ENCODE measurements at places on chromosomes 5 and 9. TPM values are rescaled to one million over a fixed set of nuclear protein-coding genes. Genes with fewer than 3 reads are reported as not detected.
A peak's percentile ranks its signal among the peaks of the same experiment; 100 is the strongest.

DNA sequence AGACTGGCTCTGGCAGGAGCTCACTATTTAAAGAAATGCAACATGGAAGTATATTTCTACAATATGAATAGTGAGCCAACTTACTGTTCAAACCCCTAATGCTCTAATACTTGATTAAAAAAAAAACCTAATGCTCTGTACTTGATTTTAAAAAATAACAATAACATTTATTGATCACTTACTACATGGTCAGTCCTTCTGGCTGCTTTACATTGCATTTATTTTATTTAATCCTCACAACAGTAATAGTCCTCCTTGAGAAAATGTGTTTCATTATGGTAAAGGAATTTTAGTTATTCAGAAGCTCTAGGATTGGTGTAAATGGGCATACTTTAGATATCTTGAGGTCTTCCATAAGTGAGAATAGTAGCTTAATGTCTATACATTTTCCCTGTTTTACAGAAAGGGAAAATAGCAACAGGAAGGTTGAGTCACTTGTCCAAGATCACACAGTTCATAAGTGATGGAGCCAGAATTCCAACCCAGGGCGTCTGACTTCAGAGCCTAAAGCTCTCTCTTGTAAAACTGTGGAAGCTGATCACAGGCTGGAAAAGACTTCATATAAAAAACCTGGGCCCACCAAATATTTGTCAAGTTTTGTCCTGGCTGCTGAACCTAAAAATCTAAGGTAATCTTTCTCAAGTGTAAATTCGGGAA is 1.0 kb downstream of the STARD4 start:
- DNase-seq = no peak

DNA sequence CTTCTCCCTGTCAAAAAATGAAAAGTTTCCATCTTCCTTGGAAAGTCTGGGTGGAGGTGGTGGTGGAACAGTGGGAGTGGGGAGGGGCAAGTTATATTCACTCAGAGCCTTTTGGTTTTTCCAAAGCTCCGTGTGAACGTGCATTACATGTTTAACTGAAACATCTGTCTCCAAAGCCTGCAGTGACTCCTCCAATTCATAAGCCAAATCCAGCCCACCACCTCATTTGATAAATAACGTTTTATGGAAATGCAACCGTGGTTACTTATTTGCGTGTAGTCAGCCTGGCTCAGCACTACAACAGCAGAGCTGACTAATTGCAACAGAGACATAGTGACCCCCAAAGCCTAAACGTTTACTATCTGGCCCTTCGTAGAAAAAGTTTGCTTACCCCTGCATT is 13.9 kb downstream of the TNFSF8 start:
- no peak for DNase-seq

- DNase-seq = no peak
Observed at GRCh38 chr5:113598926-113599325, 85.4 kb downstream of the YTHDC2 start.

- DNase-seq = no peak
Observed at GRCh38 chr5:111259636-111260035, 35.5 kb downstream of the CAMK4 start.

GRCh38 chr9:137452761-137453642 is 6.1 kb downstream of the NSMF start:
- DNase-seq = no peak

- DNase-seq = no peak
Observed at GRCh38 chr5:60387051-60387440, 312.9 kb downstream of the DEPDC1B start.

- no peak for DNase-seq
Observed at GRCh38 chr5:139862803-139863202, 67.2 kb downstream of the PSD2 start.

The ROR2 gene
- total RNA-seq = 0.27 TPM

The PCDHB16 gene
- 0.75 TPM for total RNA-seq

The ACOT12 gene
- total RNA-seq = 8.5 TPM

DNA sequence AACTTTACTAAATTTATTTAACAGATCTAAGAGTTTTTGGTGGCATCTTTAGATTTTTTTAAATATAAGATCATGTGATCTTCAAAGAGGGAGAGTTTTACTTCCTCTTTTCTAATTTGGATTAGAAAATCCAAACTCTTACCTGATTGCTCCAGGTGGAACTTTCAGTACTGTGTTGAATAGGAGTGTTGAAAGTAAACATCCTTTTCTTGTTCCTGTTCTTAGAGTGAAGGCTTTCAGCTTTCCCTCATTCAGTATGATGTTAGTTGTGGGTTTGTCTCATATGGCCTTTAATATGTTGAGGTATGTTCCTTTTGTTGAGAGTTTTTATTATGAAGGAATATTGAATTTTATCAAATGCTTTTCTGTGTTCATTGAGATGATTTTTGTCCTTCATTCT is 650.0 kb upstream of the SGCD start:
- no peak for DNase-seq

GRCh38 chr9:96245399-96245798 is 56.6 kb downstream of the HSD17B3 start:
- no peak for DNase-seq

The CEP72 gene
- total RNA-seq = 8.9 TPM

DNA sequence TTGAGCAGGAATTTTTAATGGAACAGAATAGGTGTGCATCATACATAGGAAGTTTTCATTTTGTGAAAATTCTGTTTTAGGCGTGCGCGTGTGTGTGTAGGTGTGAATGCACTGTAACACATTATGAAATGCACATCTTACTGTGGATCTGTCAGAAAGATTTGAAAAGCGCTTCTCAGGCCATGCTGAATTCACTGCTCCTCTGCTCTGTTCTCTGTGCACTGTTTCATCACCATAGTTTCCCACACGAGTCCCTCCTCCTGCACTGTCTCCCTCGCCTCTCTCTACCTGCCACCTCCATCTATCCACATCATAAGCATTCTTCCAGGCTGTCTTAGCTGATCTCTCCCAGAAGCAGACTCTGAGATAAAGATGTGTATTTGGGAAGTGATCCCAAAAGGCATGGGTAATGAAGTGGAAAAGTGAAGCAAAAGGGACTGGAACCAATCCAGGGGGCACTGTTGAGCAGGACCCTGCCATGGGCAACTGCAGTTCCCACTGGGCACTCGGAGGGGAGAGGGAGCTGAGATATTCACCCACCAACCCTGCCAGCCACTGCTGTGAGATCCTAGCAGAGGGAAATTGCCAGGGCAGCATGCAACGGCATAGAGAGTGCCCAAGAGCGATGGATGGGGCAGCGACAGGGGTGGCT is 65.9 kb downstream of the GABBR2 start:
- DNase-seq = peak; percentile 25

The SPAG8 gene
- total RNA-seq = not detected

The MLLT3 gene
- 24.2 TPM for total RNA-seq

GRCh38 chr9:80811003-80811402 is 878.3 kb downstream of the TLE1 start:
- DNase-seq = no peak

DNA sequence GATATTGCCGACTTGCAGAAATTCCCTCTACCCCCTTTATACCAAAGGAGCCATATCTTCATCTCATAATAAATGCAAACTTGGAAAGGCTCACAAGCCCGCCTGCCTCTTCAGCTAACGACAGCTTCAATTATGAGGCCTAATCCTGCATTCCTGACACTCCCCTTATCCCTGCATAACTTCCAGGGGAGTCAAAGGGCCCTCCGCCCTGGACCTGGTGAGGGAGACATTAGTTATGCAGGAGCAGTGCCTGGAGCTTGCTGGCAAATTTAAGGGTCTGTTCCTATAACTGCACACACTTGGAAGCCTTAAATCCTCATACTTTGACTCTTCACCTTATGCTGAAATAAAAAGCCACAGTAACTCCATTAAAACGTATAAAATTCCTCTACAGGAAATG is 617.9 kb downstream of the BNC2 start:
- no peak for DNase-seq

- DNase-seq = no peak
Observed at GRCh38 chr9:38278457-38278856, 114.0 kb upstream of the ALDH1B1 start.

GRCh38 chr5:137217599-137218200 is 281.4 kb downstream of the SPOCK1 start:
- DNase-seq = peak; percentile 11

DNA sequence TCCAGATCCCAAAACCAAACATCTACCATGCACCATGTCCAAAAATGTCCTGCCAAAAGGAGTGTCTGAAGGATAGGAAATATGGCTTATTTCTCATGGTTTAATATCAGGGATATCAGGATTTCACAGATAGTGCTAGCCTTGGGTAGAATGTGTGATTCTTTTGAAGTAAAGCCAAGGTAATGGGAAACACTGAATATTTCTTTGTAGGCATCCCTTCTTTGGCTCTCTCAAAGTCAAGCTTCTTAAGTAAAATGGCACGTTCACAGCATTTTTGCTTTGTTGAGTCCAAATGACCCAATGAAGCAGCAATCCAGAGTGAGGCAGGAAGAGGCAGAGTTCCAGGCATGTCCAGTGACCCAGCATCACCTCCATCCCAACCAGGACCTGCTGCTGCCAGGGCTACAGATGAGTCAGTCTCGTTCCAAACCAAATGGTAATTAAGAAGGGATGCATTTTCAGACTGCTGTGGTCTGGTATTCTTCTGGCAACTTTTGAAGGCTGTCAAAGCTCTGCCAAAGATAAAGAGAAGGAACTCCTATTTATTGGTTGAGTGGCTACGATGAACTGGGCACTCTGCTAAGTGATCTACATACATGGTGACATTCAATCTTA is 678.8 kb upstream of the KLF4 start:
- DNase-seq = no peak

GRCh38 chr5:56039985-56040384 is 45.2 kb upstream of the IL6ST start:
- no peak for DNase-seq

DNA sequence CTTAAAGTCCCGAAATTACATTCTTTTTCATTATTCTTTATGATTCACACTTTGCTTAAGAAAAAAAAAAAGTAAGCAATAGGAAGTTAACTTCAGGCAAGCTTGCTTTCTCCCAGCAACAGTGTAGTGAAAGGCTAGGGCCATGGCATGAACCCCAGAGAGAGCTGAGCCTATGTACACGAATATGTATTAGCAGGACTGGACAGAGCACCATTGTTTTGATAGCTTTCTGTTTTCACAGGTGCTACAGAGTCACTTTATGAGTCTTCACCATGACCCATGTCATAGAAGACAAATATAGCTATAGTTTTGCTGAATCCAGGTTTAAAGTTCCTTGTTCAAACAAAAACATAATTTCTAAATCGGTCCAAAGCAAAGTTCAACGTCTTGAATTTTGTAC is 199.2 kb downstream of the ADAMTSL1 start:
- no peak for DNase-seq

- no peak for DNase-seq
Observed at GRCh38 chr5:102855681-102856388, 100.7 kb downstream of the PAM start.

GRCh38 chr5:108687595-108688200 is 60.0 kb upstream of the FER start:
- DNase-seq = no peak

GRCh38 chr9:95775191-95775590 is 100.3 kb upstream of the ERCC6L2 start:
- no peak for DNase-seq

The GALT gene
- 14.4 TPM for total RNA-seq

DNA sequence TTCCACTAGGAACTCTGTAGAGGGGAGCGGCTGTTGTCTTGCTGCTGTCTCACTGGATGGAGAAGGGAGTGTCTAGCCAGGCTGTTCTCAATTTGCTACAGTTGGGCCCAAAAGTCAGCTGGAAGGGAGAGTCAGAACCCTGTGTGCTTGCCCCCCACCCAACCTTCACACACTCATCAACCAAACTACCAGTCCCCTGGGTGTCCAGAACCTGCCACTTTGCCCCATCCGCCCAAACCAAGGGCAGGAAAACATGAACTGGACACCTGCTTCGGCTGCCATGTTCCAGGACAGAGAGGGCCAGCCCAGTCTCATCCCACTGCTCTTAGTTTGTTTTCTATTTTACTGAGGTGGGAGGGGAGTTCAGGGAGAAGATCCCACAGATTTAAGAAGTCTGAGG is 82.1 kb downstream of the S1PR3 start:
- DNase-seq = no peak

GRCh38 chr9:105500108-105500766 is 52.4 kb downstream of the FSD1L start:
- DNase-seq = no peak

The MARCOL gene
- not detected for total RNA-seq

- no peak for DNase-seq
Observed at GRCh38 chr9:97591535-97591934, 41.6 kb downstream of the TSTD2 start.

- no peak for DNase-seq
Observed at GRCh38 chr9:119836036-119836435, 466.8 kb upstream of the BRINP1 start.

The CATSPER3 gene
- total RNA-seq = not detected

The GPX8 gene
- total RNA-seq = 96.6 TPM

The RNF180 gene
- 5.5 TPM for total RNA-seq

GRCh38 chr9:90018688-90019087 is 413.9 kb downstream of the GADD45G start:
- no peak for DNase-seq

GRCh38 chr9:7212101-7212500 is 454.3 kb downstream of the KDM4C start:
- DNase-seq = peak; percentile 65

GRCh38 chr5:92917044-92917443 is 664.0 kb downstream of the NR2F1-AS1 start:
- DNase-seq = no peak

GRCh38 chr5:1222147-1222546 is 3.0 kb upstream of the SLC6A18 start:
- DNase-seq = no peak

DNA sequence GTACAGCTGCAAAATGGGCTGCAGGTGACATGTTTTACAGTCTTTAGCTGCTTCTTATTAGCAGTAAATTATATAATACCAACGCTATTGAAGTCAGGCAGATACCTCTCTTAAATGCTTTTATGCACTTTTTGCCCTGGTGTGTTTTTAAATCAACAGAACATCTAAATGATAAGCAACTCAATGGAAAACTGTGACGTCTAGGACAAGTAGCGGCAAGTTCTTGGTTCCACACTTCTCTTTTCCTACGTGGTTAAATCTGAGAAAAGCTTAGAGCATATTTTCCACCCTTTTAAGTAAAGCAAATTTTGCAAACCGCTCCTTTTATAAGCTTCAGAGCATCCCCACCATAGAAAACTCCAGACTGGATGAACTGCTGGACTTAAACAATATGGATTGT is 58.1 kb downstream of the CEMIP2 start:
- no peak for DNase-seq

DNA sequence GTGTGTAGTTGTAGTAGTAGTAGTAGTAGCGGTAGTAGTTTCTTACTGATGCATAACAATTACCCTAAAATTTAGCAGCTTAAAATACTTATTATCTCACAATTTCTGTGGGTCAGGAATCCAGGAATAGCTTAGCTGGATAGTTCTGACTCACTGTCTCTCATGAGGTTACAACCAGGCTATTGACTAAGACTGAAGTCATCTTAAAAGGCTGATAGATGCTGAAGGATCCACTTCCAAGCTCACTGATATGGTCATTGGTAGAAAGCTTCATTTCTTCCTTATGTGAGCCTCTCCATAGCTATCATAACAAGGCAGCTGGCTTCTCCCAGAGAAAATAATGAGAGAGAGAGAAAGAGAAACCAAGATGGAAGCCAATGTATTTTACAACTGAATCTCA is 147.5 kb upstream of the FBXL17 start:
- no peak for DNase-seq

All from SK-MEL-5 (cell line).